ENCODE measurements at places on chromosomes 4 and X.

GRCh38 chr4:41408150-41408549, 129.8 kb upstream of the LIMCH1 start:
- no peak for ATAC-seq

- no peak for ATAC-seq
These were observed 21.9 kb downstream of the PTTG2 start for GRCh38 chr4:37981844-37982720.

DNA sequence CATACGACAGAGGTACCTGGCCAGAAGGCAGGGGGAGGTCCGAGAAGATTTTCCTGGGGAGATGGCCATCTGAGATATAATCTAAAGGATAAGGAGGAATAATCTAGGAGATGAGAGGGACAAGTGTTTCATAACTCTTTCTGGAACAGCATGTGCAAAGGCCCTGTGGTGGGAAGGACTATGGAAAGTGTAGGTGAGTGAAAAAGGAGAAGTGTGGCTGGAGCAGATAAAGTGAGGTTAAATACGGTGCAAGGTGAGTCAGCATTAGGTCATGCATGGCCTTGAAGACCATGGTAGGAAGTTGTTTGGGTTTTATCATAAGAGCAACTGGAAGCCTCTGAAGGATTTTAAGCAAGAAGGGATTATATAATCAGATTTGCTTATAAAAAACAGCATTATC, 34.6 kb upstream of the MTM1 start:
- ATAC-seq = no peak

- ATAC-seq = no peak
These were observed 1136.9 kb upstream of the PRKX start for GRCh38 chrX:4850312-4850711.

DNA sequence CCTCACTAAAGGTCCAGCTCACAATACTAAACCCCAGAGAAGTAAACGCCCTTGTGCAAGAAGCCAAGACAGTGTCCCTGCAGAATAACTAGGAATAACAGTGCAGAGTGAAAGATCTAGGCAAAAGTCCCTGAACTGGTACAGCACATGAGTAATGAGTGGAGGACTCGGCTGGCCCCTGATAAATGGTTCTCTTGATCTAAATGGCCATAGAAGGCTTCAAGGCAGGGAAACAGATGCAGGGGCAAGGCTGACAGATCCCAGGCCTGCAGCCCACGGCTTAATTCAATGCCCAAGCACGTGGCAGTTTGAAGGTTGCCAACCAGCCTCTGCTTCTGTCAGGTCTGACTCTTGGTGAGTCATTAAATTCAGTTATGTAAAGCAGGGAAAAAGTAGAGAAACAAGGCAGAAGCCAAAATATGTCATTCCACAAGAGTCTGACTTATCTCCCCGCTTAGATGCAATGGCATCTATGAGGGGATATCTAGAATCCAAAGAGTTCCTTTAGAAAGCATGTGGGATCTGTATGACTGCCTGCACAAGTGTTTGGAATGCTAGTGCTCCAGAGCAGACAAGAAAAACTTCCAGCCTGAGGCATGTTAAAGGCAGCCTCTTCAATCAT, 121.3 kb downstream of the PRDM5 start:
- no peak for ATAC-seq

GRCh38 chr4:123573866-123574508, 177.4 kb downstream of the SPRY1 start:
- no peak for ATAC-seq

DNA sequence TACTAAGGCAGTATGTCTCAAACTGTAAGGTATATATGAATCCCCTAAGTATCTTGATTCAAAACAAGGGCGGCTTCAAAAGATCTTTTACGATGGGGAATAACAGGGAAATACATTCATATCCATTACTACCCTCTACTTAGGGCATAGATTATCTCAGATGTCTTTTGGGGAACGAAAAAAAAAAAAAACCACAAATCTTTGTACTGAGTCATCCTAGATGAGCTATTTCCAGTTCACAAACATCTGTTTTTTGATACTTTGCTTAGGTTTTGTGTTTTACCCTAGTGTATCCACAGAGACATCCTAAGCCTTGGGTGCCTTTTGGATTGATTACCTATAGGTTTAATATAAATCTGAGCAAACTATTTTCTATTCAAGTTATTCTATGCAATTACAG, 457.2 kb downstream of the NLGN4X start:
- ATAC-seq = no peak

DNA sequence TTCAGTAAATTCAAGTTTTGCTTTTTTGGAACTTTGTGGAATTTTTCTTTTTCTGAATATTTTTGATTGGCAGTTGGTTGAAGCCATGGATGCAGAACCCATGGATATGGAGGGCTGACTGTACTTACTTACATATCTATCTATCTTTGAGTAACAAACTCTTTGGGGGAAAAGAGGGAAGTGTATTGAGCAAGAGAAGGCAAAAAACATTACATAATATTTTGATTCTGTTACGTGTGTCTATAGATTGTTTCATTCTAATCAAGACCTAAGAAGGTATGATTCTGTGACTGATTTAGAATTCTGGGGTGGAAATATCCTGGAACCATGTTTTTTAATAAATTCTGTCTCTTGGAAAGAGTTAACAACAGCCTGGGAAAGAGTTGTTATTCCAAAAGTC, 31.5 kb downstream of the GRSF1 start:
- ATAC-seq = no peak

GRCh38 chr4:45368832-45369231, 642.5 kb upstream of the GNPDA2 start:
- ATAC-seq = no peak

DNA sequence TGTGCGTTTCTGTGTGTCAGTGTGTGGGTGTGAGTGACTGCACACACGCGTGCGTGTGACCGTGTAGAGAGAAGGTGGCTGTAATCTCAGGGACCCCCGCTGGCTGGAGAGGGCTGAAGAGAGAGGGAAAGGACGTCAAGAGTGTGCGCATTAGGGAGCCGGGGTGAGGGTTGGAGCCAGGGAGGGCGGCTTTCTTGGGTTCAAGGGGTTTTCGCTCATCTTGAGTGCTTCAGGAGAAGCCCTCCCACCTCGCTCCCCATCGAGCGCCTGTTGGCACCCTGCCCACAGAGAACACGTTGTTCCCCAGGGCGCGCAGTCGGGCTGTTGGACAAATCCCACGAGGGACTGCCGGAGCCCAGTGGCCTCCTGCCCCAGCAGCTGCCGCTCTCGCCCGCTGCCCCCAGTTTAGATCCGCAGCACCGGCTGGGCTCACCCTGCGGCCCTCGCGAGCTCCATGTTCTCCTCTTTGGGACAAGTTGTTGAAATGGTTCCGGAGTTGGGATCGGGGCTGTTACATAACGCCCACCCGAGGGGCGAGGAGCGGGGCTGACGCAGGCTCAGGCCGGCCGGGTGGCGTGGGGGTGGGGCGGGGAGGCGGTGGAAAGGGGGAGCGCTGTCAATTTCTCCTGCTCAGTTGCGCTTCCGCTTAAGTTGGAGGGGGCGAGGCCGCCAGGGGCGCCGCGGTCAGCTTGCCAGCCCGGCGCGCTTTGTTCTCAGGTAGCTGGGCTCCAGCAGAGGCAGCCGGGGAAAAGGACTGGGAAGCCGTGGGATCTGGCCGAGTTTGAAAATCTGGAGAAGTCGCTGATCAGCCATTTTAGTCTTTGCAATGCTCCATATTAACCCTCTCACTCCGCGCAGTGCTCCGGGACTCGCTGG, 1.6 kb downstream of the GRIA2 start:
- no peak for ATAC-seq

- no peak for ATAC-seq
These were observed 7.3 kb downstream of the RGS12 start for GRCh38 chr4:3299976-3300671.

- ATAC-seq = no peak
These were observed 93.3 kb downstream of the UGT8 start for GRCh38 chr4:114691865-114692264.

DNA sequence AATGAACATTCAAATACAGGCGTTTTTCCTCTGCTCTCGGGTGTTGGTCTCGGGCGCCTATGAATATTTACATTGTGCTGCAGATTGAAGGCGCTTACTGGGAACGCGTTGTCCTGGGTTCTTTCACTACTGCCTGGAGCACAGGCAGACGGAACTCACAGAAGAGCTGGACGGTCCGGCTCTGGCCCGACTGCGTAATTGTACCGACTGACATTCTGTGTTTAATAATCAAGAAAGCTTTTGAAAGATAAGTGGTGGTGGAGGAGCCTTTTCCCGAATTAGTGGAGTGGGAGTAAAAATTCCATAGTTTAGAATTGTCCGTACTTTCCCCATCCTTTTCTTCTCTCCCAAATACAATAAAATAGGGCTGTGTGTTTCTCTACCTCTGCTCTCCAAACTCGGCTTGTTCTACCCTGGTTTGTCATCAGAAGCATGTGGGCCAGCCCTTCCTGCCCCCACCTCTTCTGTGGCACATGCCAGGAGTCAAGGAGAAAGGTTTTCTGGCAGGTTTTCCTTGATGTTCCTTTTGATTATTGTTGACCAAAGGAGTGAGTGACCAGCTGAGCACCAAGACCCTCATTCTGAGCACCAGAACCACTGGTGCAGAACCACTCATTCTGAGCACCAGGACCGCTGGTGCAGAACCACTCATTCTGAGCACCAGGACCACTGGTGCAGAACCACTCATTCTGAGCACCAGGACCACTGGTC, 2.3 kb downstream of the FHDC1 start:
- ATAC-seq = no peak

DNA sequence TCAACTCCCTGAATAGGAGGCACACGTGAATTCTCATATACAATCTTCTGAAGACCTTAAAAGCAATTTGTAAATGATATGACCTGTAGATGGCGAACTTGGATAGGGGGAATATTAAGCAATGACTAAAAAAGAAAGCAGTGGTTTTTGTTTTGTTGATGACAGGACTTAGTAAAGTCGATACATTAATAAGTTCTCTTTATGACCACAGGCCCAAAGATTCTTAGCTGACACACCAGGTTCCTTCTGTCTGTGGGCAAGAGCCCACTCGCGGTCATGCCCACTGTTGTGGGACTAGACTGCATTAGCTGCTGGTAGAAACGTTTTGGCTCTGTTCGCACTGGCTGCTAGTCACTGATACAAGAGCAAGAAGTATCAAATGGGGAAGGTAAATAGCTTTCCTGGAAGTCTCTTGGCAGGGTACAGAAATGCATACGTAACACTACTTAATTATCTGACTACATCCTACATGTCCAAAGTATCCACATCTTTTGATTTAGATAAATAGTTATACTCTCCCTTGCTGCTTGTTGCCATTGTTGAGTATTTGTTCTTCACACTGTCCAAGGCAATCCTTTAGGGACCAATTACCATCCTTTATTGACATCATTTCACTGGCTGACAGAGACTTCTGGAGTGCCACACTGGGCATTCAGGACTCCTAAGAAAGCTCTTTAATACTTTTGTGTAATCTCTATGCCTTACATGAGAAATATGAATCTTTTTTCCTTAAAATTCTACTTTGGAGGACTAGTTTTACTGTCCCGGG, 31.0 kb downstream of the ALPK1 start:
- peak; percentile 90 for ATAC-seq

GRCh38 chr4:30719454-30720020, 632 bp upstream of the PCDH7 start:
- ATAC-seq = no peak

GRCh38 chr4:139521754-139522401, 34.1 kb downstream of the SETD7 start:
- no peak for ATAC-seq

- no peak for ATAC-seq
These were observed 135.7 kb downstream of the GPC3 start for GRCh38 chrX:133849676-133850075.

- no peak for ATAC-seq
These were observed 8.9 kb downstream of the MFAP3L start for GRCh38 chr4:170017252-170017651.

GRCh38 chrX:13131396-13132137, 87.1 kb upstream of the FAM9C start:
- no peak for ATAC-seq

- ATAC-seq = no peak
These were observed 901 bp downstream of the JADE1 start for GRCh38 chr4:128810331-128810870.

GRCh38 chrX:23756165-23756564, 13.1 kb upstream of the ACOT9 start:
- ATAC-seq = peak; percentile 97
